ENCODE measurements at places on chromosomes 3 and 15.

DNA sequence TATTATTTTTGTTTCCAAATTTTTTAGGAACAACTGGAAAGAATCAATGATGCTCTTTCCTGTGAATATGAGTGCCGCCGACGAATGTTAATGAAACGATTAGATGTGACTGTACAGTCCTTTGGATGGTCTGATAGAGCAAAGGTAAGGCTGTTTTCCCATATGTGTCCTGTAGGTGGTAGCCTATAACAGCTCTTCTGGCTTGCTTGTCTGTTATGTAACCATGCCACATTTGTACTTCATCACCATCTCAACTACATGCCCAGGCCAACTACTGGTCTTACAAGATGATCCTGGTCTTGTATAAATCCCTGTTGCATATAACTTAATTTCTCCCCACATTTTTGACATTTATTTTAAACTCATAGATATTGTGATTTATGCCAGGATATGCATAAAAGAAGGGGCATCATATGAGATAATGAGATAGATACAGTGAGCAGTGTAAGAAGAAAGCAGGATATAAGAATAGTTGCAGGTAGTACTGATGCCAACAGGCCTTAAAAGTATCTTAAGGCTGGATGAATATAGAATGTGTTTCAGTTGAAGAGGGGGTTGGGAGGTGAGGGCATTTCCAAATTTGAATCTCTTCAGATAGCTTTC, 20.3 kb downstream of the FAM98B start:
- peak; percentile 66 for DNase-seq

DNA sequence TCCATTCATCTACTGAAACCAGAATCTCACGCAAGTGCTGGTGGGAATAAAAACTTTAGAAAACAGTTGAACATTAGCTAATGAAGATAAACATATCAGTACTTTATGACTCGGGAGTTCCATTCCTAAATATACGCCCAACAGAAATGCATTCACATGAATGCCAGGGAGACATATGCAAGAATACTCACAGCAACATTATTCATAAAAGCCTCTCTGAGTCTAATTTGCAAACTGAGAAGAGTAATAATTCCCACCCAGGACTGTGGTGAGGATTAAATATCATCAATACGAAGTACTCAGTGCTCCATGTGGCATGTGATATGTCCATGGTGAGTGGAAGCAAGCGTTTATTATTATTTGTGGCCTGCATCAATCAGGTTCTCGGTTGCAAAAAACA, 65.6 kb upstream of the OXTR start:
- DNase-seq = no peak

GRCh38 chr3:195893044-195893395, 15.3 kb downstream of the TNK2 start:
- no peak for DNase-seq

GRCh38 chr3:157333551-157333991, 103.1 kb upstream of the PTX3 start:
- DNase-seq = no peak

DNA sequence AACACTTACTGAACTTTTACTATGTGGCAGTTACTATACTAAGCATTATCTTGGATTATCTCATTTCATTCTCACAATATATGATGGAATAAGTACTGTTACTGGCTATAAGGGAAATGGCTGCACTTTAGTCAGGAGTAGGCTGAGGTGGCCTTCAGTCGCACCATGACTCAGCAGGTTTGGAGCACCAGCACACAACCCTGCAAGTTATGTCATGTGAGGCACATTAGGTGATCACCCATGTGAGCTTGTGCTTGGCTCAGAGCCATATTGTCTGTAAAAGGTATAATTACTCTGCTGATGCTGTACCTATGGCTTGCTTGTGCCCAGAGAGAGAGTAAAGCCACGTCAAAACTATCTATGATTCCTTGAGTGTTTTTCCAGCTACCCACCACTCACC, 54.1 kb upstream of the TIPARP start:
- peak; percentile 45 for DNase-seq

DNA sequence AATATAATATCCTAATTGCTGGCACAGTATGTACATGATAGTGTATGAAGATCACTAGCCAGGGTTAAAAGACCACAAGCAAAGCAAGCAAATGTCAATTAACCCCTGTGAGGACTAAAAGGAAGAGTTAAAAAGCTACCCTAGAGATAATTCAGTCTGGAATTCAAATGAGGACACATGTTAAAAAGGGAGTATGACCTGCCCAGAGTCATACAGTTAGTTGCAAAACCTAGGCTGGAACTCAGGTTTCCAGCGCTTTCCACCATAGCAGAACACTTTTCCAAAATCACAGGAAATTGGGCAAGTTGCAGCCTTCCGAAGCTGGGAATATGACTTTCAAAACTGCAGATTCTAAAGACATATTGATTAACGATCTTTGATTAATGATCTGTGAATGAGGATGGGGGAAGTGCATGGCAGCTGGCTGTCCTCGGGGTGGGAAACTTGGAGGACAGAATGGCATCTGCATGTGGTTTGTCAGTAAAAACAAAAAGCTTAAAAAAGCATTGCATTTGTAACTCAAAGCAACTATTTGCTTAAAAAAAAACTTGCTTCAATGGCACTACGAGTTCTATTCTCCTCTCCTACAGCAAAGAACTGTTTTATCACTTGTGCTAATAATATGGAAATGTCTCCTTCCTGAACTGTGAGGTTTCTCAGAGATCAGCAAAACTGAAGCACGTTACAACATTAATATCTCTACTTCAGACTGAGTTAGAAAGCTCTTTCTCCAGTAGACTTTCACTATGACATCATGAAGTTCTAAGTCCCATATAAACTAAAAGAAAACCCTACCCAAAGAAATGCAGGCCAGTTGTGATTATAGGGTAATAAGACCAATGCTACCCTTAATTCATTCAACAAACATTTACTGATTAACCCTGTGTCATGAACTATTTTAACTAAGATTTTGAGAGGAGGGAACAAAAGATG, 46.2 kb downstream of the IGSF11 start:
- DNase-seq = no peak

DNA sequence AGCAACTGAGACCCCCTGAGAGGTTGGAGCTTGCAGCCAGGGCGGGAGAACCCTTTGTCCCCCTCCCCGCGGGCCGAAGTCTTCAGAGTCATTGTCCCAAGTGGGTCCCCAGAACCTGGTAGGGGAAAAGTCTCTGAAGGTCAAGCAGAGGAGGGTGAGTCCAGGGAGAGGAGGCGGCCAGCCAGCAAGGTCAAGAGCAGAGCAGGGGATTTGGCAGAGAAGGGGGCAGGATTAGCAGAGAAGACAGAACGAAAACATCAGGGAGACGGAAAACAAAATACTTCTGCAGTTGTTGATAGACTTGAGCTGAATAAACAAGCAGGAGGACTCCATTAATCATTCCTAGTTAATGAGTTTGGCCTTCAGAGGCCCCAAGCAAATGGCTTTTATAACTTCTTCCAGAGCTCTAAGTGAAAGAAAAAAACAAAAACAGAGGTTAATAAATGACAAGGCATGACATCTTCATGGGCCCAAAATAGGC, 66.7 kb downstream of the GRIP2 start:
- DNase-seq = no peak

- no peak for DNase-seq
Observed at GRCh38 chr3:49895791-49896190, 7.9 kb downstream of the MST1R start.

DNA sequence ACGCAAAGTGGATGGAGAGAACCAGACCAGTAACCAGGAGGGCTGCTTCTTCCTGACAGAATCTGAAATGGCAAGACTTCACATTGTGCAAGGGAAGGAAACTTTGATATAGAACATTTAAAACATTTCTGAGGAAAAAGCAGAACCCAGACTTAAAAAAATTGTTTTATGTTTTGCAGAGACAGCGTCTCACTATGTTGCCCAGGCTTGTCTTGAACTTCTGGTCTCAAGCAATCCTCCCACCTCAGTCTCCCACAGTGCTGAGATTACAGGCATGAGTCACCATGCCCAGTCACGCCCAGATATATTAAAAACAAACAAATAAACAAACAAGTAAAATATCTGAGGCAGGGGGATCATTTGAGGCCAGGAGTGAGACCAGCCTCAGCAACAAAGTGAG, 46.2 kb downstream of the CRTAP start:
- no peak for DNase-seq

GRCh38 chr3:189721873-189722665, 90.9 kb downstream of the TP63 start:
- no peak for DNase-seq
